ENCODE measurements at places on chromosomes 13 and 19. TPM values are rescaled to one million over a fixed set of nuclear protein-coding genes. Genes with fewer than 3 reads are reported as not detected.

DNA sequence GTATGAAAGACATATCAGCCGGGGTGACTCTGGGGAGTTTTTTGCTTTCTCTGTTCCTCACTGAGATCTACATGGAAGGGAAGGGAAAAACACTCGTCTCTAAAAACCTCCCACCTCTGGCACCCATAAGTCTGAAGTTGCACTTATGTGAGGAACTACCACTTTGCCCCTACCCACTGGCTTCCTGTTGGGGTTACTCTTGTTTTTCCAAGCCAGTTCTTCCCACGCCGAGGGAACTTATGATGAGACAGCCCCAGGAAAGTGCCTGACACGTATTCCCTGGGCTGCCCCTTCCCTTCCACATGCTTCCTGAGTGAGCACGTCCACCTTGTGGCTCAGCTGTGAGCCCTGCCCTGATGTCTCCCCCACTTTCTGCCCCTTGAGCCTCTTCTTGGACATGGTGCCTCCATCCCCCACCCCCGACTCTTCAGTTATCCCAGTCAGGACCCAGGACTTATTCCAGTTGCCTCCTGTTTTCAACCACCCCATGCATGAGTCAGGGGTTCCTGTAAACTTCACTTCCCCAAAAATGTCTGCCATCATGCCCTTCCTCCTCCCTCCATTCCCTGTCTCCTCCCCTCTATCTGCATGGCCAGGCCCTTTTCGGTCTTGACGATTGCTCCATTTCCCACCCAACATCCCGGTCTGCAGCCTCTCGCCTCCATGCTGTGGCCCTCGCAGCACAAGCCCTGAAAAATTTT, 5.1 kb upstream of the SIGLEC7 start:
- H3K36me3 ChIP-seq, result no peaks in the 10 kb centered on the region
- H3K27ac ChIP-seq, result no peak overlapping the region
- no peak overlapping the region for H3K4me3 ChIP-seq
- no peaks in the 10 kb centered on the region for H3K27me3 ChIP-seq
- H3K4me1 ChIP-seq, result peaks cover 3% of the 10 kb centered on the region
- DNase-seq, result no peak

- H3K27me3 ChIP-seq, result no peaks in the 10 kb centered on the region
- H3K36me3 ChIP-seq, result peaks cover 47% of the 10 kb centered on the region
- no peak for DNase-seq
- H3K4me1 ChIP-seq, result peaks cover 5% of the 10 kb centered on the region
- no peak overlapping the region for H3K27ac ChIP-seq
- no peak overlapping the region for H3K4me3 ChIP-seq
Observed at GRCh38 chr19:46392252-46392801, 21.0 kb downstream of the CCDC8 start.

GRCh38 chr19:18158467-18158866, 5.5 kb downstream of the PIK3R2 start:
- peaks cover 58% of the 10 kb centered on the region for H3K4me1 ChIP-seq
- peaks cover 20% of the 10 kb centered on the region for H3K36me3 ChIP-seq
- no peak overlapping the region for H3K27ac ChIP-seq
- no peak for DNase-seq
- no peak overlapping the region for H3K4me3 ChIP-seq

- no peaks in the 10 kb centered on the region for H3K27me3 ChIP-seq
- H3K4me3 ChIP-seq, result no peak overlapping the region
- no peaks in the 10 kb centered on the region for H3K4me1 ChIP-seq
Observed at GRCh38 chr19:34393031-34393430, 11.2 kb upstream of the PDCD2L start.

GRCh38 chr13:63605962-63606361, 2190.3 kb upstream of the PCDH20 start:
- H3K27ac ChIP-seq, result no peak overlapping the region
- no peaks in the 10 kb centered on the region for H3K4me1 ChIP-seq
- DNase-seq, result no peak

C3 gene
- 136 TPM for polyA plus RNA-seq

DNA sequence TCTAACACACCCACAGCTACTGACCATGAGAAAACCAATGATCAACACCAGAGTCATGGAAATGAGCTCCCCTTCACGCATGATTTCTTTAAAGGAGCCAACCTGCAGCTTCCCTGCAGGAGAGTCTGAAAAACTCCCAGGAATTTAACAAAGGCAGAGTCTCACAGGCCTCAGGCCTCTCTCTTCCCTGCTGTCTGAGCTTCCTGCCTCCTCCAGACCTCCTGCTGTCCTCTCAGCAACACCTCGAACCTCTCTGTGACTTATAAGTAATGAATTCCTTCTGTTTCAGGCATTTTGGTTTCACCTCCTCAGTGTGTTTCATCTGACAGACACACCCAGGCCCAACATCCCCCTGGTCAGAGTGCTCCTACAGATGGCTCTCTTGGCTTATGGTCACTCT, 1044.4 kb downstream of the UQCRFS1 start:
- H3K36me3 ChIP-seq, result no peaks in the 10 kb centered on the region
- H3K27ac ChIP-seq, result no peak overlapping the region
- H3K27me3 ChIP-seq, result no peaks in the 10 kb centered on the region
- no peaks in the 10 kb centered on the region for H3K4me1 ChIP-seq
- no peak for DNase-seq

- DNase-seq, result no peak
- peaks cover 86% of the 10 kb centered on the region for H3K27me3 ChIP-seq
- H3K4me3 ChIP-seq, result peak overlapping the region; percentile 17
- H3K4me1 ChIP-seq, result peaks cover 29% of the 10 kb centered on the region
Observed at GRCh38 chr13:27789495-27790303, 2.6 kb upstream of the GSX1 start.

MOB3A gene
- 7.1 TPM for polyA plus RNA-seq

NLRP7 gene
- polyA plus RNA-seq, result not detected

KIR3DL1 gene
- polyA plus RNA-seq, result not detected

DNA sequence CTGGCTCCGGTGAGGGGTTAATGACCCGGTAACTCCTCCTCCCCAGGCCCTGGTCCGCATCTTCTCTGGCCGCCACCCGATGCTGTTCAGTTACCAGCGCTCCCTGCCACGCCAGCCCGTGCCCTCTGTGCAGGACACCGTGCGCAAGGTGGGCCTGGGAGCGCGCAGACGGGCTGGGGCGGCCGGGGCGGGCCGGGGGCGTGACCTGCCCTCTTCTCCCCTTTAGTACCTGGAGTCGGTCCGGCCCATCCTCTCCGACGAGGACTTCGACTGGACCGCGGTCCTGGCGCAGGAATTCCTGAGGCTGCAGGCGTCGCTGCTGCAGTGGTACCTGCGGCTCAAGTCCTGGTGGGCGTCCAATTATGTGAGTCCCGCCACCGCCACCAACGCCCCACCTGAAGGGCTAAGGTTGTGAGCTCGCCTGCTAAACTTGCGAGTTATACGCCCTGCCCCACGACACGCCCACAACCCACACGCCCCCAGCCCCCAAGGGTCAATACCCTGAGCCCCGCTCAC, 10.4 kb downstream of the CPT1C start:
- no peaks in the 10 kb centered on the region for H3K4me1 ChIP-seq
- H3K4me3 ChIP-seq, result no peak overlapping the region
- H3K36me3 ChIP-seq, result no peaks in the 10 kb centered on the region

All from heart left ventricle (tissue), 16 donors.